ENCODE measurements at places on chromosomes 6 and 20. TPM values are rescaled to one million over a fixed set of nuclear protein-coding genes. Genes with fewer than 3 reads are reported as not detected.

SOX18 gene
- 0.19 TPM for total RNA-seq

VTA1 gene
- 66.1 TPM for total RNA-seq

HAO1 gene
- total RNA-seq = not detected

C6orf118 gene
- total RNA-seq = not detected

OR12D3 gene
- total RNA-seq = not detected
